Stimulated activated CD4-positive, alpha-beta T cell treated with anti-CD3 and anti-CD28 coated beads, Interleukin-15, amount 100 ng/mL, for 1 hour (primary cell): ENCODE measurements at places on chromosomes 5 and 9.
A peak's percentile ranks its signal among the peaks of the same experiment; 100 is the strongest.

- no peak for DNase-seq
Measured at GRCh38 chr5:61438298-61438970, 106.4 kb downstream of the ZSWIM6 start.

- no peak for DNase-seq
Measured at GRCh38 chr5:172564188-172564587, 76.9 kb upstream of the NEURL1B start.

GRCh38 chr9:15525958-15526357 lies 15.2 kb upstream of the PSIP1 start:
- no peak for DNase-seq

GRCh38 chr9:85723215-85723614 lies 18.5 kb downstream of the AGTPBP1 start:
- DNase-seq: peak; percentile 35

- no peak for DNase-seq
Measured at GRCh38 chr9:136762915-136763648, 1.2 kb downstream of the LCN15 start.

GRCh38 chr5:64827703-64828102 lies 59.0 kb downstream of the CWC27 start:
- no peak for DNase-seq

DNA sequence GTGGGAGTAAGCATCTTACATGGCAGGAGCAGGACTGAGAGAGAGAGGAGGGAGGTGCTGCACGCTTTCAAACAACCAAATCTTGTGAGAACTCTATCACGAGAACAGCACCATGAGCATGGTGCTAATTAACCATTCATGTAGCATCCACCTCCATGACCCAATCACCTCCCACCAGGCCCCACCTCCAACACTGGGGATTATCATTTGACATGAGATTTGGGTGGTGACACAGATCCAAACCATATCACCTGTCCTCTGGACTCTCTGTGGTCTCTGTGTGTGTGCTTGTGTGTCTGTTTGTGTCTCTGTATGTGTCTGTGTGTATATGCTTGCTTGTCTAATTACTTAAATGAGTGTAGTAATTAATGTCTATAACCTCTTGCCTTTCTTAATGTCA lies 31.1 kb downstream of the SEC61B start:
- DNase-seq: no peak

DNA sequence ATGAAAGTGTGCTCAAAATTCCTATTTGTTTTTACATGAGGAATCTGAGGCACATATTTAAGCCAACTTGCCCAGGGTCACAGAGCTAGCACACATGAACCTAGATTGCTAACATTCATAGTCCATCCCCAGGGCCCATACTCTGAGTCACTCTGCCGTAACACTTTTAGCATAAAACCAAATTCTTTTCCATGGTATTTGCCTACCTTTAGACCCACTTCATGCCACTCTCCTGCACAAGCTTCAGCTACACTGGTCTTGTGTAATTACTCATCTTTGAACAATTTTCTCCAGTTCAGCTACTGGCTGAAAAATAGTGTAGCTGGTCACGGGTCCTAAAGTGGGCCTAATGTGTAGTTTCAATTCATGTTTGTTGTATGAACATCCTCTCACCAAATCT lies 200.7 kb downstream of the SLC12A2 start:
- no peak for DNase-seq

DNA sequence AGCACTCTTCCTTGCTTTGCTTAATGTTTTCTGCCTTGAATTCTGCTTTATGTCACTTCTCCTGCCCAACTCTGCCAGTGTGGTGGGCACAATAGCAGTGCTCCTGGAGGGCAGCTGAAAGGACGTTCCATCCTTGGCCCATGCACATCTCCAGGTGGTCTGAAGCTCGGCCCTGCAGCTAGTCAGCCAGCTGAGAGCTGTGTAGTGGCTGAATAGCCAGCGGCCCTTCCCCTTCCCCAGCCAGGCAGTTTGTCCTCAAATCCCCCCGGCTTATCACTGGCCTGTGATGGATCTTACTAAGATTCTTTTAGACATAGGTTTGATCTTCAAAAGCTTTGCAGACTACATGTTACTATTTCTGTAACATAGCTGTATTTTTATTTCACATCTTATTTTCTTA lies 42.7 kb upstream of the ANGPTL2 start:
- no peak for DNase-seq

GRCh38 chr5:138458856-138459255 lies 6.4 kb upstream of the EGR1 start:
- DNase-seq: no peak

DNA sequence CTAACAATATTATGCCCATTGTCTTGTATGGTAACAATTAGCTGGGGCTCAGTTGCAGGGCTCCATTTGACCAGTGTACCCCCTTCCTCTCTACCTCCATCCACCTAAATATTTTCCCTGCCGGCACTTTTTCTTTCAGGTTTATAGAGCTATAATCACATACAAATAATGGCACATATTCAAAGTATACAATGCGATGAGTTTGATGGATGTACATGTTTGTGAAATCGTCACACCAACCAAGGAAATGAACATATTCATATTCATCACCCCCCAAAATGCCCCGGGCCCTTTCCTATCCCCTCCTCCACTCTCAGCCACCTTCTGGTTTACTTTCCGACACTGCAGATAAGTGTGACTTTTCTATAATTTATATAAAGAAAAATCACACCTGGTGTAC lies 351.5 kb downstream of the GADD45G start:
- no peak for DNase-seq

DNA sequence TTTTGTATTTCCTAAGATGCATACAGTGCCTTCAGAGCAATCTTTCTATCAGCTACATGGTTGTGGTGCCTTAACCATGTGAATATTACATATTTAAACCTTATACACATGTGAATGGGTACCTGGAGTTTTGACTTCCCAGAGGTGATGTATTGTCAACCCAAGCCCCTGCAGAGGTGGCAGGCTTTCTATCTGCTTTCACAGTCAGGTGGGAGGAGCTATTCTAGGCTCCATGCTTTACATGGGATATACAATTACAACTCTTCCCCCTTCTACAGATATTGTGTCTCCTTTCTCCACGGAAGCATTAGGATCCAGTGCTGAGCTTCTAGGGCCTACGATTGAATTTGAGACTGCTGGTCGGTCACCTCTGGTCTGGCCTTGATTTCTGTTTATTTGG lies 89.8 kb upstream of the TUT7 start:
- no peak for DNase-seq

DNA sequence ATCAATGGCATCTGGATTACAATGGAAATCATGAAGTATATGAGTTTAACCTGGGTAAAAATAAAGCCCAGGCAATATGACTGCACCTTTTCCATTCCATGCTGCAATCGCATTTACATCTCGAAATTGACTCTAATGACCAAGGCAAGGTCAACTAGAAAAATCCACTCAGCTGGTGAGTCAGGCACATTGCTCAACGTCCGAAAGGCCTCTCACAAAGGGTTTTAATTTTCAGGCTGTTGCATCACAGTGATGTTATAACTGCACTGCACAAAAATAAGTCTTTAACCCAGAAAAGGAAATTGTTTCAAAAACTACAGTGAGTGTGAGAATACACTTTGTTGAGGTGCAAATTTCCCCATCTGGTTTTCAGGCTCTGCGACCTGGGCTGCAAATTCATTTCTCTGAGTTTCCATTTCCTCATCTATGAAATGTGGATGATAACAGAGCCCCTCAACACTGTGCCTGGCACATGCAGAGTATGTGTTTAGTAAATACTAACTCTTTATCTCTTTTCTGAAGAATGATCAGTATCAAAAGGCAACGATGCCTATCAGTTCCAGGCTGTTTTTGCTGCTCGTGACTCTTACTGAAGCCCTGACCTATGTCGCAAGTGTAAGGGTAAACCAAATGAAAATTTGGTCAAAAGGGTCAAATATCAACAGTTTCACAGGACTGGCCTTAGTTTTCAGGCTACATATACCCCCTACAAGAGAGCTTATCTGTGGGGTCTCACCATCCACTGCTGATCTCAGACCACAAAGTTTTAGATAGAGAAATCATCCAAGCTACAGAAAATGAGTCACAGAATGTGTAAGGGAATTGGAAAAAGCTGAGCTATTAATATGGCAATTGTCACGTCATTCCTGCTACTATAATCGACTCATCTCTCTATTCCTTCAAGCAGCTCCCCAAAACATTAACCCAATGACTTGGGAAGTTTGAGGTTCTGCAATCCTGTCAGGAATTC lies 4.1 kb downstream of the NFIL3 start:
- DNase-seq: no peak

GRCh38 chr5:13783726-13784125 lies 160.8 kb downstream of the DNAH5 start:
- no peak for DNase-seq

DNA sequence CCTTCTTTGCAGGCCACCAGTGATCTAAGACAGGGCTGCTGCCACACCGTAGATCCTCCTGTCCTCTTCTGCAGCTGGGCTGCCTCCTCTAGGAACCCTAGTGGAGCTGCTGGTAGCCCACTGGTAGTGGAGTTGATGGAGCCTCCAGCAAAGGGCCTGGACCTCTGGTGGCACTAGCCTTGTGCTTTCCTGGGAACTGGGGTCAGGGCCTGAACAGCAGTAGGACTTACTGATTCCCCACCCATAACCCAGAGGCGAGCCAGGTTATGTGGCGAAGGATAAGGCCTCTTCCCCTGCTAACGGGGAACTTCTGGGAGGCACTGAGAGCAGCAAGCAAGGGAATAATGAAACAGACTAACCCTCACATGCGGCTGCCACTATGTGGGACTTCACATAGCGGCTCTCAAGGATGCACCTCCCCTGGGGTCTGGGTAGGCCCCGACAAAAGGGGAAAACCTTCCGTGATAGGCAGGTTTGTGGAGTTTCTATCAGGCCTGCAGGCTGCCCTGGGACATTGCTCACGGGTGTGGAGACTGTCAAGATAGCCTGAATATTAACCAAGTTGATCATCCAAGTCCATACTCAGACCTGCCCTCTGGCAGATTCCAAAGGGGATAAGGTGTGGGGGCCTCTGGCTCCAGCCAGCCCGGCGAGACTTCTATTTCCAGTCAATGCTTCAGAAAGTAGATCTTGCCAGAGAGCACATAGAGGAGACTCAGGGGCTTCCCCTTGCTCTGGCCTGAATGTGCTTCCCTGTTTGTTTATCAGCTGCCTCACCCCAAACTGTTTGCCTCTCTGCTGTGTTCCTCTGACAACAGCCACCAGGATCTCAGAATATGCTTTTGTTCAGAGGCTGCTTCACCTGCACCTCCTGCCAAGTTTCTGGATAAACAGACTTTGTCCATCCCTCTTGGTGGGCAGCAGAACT lies 7.4 kb downstream of the SLC22A4 start:
- DNase-seq: no peak

DNA sequence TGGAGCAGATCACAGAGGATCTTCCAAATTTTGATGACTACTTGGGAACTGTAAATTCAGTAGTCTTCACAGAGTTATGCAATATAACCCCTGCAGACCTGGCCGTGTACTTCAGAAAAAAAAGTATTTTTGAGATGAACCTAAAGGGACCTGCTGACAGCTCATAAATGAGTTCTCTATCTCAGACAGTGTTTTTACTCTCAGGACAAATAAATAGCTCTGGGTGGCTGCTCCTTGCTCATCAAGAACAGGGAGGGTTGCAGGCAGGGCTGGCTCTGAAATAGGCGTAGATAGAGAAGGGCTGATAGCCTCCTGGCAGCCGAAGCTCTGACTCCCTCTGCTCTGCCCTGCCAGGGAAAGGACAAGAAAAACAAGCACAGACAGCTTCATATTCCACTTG lies 64.8 kb downstream of the PLAC8L1 start:
- DNase-seq: no peak

DNA sequence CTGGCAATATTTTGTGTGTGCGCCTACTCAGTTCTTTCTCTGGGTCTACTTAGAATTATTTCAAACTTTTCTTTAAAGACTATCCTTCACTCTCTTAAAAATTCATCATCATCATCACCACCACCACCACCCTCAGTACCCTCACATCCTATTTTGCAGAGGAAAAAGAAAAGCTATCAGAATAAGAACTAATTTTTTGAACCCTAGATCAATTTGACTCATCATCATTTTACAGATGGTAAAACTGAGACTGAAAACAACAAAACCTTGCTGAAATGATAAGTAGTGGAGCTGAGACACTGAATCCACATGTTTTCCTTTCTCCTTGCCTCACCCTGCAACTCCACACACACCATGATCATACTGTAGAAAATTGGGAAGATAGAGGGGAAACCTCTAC lies 119.3 kb downstream of the SSBP2 start:
- DNase-seq: no peak

GRCh38 chr9:128204858-128205257 lies 1.7 kb downstream of the DNM1 start:
- no peak for DNase-seq

- no peak for DNase-seq
Measured at GRCh38 chr9:37620396-37620795, 28.0 kb upstream of the TOMM5 start.

DNA sequence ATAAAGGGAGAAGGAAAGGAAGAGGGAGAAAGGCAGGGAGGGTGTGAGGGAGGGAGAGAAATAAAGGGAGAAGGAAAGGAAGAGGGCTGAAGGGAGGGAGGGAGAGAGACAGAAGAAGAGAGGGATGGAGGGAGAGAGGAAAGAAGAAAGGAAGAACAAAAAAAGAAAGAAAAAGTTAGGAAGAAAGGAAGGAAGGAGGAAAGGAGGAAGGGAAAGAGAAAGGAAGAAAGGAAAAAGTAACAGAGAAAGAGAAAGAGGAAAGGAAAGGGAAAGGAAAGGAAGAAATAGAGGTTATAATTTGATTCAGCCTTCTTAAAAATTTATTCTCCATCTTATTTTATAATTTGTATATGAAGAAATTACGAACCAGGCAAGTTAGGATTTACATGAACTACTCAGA lies 836.6 kb upstream of the C9orf72 start:
- DNase-seq: no peak

DNA sequence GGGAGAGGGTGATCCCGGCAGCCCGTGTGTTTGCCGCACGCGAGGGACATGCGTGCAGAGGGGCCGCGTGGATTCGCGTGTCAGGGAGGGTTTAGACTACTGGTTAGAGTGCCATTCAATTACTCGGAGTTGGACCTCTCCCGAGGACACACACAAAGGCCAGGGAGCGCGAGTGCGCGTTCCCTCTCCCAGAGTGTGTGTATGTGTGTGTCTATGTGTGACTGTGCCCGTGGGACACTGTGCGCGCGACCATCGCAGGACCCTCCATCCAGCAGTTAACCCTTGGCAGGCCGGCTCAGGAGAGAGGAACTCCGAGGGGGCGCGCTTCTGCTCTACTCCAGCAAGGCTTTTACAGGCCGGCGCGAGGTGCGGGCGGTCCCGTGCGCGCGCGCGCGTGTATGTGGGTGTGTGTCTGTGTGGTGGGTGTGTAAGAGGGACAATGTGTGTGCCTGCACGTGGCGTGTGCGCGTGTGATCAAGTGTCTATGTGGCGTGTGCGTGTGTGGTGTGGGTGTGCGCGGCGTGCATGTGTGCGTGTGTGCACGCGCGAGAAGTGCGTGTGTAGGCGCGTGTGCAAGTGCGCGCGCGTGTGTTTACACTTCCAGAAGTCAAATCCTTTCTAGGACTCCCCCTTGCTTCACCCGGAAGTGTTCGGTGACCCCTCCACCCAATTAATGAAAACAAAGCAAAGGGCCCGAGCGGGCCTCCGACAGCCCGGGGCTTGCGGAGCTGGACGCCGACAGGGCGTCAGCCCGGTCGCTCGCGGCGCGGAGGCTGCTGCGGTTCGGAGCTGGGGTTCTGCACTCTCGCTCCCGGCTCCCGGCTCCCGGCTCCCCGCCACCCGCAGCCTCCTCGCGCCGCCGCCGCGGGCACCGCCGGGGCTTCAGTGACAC lies 75.3 kb upstream of the TBCA start:
- DNase-seq: no peak

- peak; percentile 42 for DNase-seq
Measured at GRCh38 chr9:38227061-38227540, 158.1 kb upstream of the SHB start.

GRCh38 chr5:54995168-54995567 lies 9.8 kb upstream of the ESM1 start:
- DNase-seq: no peak
